NB4 (cell line): ENCODE measurements at places on chromosomes 4 and X.

- DNase-seq: no peak
These were observed 19.1 kb upstream of the PHF8 start for GRCh38 chrX:54063361-54063760.

DNA sequence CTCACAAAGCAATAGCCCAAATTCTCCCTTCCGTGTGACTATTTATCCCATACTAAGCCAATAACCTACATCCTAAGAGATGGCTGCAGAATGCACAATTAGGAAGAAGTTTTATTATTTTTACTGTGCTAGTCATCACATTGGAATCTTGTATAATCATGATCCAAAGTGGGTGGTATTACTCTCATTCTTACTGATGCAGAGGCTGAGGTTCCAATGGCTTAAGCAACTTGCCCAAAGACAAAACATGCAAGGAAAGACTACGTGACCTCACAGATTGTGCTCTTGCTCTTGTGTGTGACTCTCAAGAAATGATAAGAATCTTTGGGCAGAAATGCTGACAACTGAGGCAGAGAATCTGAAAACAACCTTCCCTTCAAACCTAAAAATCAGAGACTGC lies 212.2 kb downstream of the LDB2 start:
- no peak for DNase-seq

- no peak for DNase-seq
These were observed 210.5 kb upstream of the NEIL3 start for GRCh38 chr4:177099211-177099610.

DNA sequence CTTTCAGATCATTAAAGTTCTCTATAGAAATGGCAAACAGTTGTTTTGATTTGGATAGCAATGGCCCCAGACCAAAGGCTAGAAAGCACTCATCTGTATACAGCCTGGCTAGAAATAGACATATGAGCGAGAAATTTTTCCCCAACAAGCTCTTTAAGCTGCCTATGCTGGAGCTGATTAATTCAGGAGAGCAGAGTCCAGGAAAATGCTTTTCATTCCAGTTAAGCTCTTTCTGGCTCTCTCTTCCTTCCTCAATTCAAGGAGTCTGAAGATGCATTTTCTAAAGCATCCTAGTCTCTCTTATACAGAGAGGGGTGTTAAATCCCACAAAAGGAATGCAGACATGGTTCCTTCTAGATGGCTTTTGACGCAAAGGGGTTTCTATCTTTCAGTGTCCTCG lies 141.7 kb upstream of the RAI2 start:
- DNase-seq: no peak

DNA sequence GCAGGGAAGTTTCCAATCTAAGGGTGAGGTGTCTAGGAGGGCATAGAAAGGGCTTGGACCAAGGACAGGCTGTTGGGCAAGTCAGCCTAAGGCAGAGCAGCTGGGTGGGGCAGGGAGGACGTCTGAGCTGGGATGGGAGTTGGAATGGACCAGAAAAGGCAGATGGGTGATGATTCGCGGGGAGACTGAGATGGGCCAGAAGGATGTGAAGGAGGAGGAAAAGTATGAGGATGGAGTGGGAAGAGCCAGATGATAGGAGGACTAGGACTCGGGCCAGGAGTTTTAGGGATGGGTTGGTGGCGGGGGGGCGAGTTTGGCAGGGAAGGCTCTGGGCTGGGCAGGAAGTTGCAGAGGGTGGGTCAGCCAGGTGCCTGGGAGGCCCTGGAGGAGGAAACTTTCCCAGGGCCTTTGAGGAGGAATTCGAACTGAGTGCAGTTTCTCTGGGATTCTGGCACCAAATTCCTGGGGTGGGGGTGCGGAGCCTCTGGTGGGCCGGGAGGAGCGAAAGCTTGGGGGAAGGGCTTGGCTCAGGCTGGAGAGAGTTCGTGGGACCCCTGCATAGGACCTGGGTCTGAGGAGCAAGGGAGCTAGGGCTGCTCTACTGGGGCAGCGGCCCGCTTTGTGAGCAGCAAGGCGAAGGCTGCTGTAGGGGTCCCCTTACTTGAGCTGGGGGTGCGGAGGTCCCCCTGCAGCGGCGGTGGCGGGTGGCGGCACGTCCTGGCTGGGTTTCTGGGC lies 8.7 kb upstream of the TIMP1 start:
- DNase-seq: no peak

DNA sequence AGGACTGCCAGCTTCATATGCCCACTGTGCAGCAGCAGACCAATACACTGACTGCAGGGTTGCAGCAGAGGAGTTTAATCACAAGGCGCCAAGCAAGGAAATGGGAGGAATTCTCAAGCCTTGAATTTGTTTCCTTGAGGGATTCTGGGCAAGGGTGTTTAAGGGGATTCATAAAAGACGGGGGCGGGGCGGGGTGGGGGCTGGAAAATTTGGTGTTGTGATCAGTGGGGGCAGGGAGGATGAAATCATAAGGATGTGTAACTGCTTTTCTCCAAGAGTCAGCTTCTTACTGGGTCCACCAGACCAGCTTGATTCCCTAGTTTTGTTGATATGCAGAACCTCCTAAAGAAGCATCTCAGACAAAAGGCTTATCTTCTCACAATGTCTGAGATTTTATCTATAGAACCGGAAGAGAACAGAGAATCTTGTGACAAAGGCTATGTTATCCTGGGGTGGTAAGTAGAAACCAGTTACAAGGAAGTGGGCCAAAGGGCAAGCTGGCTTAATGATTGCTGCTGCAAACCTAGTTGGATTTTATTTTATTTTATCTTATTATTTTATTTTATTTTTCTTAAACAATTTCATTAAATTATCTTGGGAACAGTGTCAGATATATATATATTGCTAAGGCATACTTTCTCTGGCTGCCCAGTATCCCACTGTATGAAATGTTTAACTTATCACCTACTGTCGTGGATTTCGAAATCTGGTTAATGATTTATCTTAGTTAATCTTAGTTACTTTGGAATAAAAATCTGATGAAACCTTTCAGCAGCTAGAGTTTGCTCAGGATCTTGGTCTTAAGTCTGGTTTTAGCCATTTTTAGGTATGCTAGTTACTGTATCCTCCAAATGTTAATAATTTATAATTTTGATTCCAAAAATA lies 276.4 kb downstream of the RPA4 start:
- no peak for DNase-seq

DNA sequence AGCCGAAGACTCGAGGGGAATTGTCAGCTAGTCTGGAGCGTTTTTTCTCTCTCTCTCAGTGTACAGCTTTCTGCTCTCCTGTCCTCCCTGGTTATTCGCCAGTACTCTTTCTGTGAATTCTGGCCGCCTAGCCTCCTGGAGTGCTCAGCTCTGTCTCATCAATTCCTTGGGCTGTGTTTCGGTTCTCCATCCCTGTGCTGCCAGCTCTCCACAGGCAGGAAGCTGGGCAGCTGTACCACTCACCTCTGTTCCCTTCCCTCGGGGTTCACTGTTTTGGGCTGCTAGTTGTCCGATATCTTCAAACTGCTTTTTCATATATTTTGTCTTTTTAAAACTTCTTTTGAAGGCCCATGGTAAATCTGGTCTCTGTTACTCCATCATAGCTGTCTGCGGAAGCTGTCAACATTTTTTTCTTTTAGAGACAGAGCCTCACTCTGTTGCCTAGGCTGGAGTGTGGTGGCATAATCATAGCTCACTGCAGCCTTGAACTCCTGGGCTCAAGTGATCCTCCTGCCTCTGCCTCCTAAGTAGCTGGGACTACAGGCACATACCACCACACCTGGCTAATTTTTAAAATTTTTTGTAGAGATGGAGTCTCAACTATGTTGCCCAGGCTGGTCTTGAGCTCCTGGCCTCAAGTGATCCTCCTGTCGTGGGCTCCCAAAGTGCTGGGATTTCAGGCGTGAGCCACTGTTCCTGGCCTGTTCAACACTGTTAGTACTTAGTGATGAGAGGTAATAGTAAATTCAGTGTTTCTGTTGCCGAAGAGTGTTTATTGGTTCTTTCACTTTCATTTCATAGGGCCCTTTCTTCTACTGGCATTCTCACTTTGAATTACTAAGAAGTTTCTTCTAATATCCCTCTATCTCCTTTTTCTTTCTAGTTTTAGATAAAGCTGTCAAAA lies 18.6 kb downstream of the ZCCHC4 start:
- DNase-seq: no peak

DNA sequence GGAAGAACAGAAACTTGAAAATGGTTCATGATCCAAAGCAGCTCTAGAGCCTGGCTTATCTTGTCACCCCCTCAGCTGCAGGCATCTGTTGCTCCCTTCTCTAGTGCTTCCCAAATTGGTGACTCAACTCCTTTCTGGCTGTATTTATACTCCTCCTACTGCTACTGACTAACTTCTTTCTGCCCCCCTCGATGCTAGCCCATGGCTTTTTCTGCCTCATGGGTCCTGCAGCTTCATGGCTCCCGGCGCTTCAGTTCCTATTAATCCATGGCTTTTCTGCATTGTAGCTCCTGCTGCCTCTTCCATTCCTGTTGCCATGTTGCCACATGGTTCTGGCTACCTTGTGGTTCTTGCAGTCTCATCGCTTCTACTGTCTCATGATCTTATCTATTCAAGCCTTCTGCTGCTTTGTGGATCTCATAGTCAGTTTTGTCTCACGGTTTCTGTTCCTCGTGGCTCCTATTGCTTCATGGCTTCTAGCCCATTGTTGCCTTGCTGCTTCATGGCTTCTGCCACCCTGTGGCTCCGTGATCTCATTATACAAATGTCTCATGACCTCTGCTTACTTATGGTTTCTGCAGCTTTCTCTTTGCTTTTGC lies 48.1 kb downstream of the SMC1A start:
- peak; percentile 77 for DNase-seq

DNA sequence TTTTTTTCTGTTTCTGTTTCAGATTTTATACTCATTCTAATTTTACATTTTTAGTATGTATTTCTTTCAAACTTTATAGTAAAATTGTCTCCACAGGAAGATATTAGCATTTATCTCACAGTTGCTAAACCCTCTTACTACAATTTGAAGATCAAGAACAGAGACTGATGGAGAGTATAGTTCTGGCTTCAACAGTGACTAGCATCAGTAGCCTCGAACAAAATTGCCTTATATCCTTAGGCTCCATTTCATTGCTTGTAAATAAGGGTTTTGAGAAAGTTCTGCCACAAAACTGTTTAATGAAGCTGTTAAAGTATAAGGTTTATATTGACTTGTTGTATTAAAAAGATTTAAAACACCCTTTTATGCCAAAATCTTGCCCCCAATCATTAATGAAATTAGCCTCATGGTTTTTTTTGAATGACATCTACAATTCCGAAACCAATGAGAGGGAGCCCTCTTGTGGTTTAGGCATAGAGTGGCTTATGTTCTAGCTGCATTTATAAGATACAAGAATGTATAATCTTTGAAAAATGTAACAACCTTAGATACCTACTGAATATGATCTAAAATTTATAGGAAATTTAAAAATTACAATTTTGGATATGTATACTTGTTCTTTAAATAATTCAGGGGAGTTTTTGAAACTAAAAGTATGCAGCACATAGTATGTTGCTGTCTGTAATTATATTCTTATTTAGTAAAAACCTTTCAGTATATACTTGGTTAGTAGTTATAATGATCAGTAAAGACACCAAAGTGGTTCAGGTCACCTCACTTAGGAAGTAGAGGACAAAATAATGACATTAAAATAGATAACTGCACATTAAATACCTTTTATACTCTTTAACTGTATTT lies 109.8 kb upstream of the HPGD start:
- peak; percentile 39 for DNase-seq

- no peak for DNase-seq
These were observed 48.6 kb upstream of the CLDN24 start for GRCh38 chr4:183370786-183371185.

DNA sequence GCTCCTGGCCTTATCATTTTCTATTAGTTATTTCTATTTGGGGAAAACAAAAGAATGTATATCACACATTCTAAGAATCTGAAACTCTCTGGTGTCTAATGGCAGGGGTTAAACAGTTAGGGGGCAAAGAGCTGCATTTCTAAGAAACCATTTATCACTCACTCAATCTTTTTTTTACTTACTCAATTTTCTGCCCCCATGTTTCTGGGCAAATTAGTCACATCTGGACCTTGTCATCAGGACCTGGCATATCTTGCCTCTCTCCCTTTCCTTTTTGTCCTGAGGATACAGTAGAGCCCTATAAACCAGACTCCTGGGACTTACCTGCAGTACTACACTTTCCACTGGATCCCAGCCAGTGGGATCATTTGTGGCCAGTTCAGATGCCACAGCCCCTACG lies 89.1 kb downstream of the ANXA3 start:
- no peak for DNase-seq

GRCh38 chr4:147768113-147768512 lies 36.2 kb downstream of the ARHGAP10 start:
- peak; percentile 20 for DNase-seq

GRCh38 chr4:179695175-179695574 lies 2252.9 kb upstream of the AGA start:
- peak; percentile 26 for DNase-seq

DNA sequence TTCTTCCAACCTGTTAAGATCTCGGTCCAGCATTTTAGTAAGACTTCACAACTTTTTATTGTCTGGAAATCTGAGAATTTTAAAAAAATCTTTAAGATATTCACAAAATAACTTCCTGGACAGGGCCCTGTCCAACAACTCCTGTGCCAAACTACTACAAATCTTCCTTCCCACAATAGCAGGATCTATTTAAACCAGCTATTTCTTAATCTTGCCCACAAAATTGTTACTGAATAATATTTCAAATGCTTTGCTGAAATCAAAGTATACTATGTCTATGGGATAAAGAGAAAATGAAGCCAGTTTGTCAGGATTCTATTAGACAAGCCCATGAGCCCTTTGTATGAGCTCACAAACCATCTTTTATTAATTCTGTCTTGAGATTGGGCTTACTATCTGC lies 104.1 kb upstream of the DDIT4L start:
- no peak for DNase-seq

GRCh38 chr4:118760493-118760892 lies 75.3 kb downstream of the METTL14 start:
- no peak for DNase-seq

DNA sequence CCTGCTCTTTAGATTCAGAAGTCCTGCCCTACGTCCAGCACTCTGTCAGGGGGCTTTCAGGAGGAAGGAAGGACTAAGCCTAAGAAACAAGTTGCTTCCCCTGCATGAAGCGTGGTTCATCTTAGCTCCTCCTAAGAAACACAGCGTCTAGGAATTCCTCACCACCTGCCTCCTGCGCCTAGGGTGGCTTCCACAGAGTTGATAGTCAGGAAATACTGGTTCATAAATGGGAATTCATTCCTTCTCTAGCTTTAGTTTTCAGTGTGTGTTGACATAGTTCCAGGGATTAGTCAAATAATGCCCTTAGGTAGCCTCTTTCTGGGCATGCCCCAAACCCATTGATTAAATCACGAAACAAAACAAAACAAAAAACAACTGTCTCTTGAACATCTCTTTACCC lies 1.7 kb upstream of the MXRA5 start:
- DNase-seq: no peak

- no peak for DNase-seq
These were observed 242.4 kb downstream of the NDST4 start for GRCh38 chr4:114870987-114871386.

GRCh38 chrX:146433771-146434170 lies 375.8 kb upstream of the CXorf51B start:
- no peak for DNase-seq

DNA sequence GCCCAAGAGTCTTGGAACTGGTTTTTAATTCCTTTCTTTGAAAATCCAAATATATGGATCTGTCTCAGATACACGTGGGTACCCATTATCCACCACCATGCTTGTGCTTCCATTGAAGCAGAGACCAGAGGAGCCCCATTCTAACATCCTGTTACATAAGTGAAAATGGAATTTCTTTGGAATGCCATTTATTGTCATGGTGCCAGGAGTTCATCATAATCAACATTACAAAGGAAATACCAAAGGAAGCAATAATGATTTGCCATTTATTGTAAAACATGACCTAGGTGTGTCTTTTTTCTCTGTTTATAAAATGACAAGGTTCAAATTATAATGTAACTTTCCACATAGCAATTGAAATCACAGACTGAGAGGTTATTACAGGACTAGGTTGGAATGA lies 61.7 kb downstream of the PALLD start:
- DNase-seq: no peak
